ENCODE measurements at places on chromosomes 13 and 19.

- peak; percentile 94 for DNase-seq
These were observed 65.0 kb upstream of the GTF2F2 start for GRCh38 chr13:45055198-45055901.

DNA sequence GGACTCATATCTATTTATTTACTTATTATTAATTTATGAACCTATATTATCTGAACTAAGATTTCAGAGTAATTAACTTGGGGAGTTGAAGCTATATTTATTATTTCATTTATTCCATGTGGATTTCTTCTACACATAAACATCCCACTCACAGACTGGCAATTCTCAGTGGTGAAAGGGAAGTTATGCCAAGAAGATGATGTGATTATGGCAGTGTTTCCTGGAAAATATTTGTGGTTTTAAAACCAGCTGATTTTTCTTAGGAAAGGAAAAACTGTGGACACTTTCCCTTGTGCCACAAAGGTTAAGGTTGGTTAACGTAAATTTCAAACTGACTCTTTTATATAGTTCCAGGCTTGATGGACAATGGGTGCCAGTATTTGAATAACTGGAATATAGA lies 513.1 kb downstream of the SLITRK6 start:
- no peak for DNase-seq

- DNase-seq: no peak
These were observed 25.3 kb upstream of the OR10H2 start for GRCh38 chr19:15702534-15702930.

GRCh38 chr13:77409412-77409811 lies 82.5 kb upstream of the MYCBP2 start:
- no peak for DNase-seq

GRCh38 chr13:60655256-60655655 lies 258.2 kb downstream of the TDRD3 start:
- no peak for DNase-seq

DNA sequence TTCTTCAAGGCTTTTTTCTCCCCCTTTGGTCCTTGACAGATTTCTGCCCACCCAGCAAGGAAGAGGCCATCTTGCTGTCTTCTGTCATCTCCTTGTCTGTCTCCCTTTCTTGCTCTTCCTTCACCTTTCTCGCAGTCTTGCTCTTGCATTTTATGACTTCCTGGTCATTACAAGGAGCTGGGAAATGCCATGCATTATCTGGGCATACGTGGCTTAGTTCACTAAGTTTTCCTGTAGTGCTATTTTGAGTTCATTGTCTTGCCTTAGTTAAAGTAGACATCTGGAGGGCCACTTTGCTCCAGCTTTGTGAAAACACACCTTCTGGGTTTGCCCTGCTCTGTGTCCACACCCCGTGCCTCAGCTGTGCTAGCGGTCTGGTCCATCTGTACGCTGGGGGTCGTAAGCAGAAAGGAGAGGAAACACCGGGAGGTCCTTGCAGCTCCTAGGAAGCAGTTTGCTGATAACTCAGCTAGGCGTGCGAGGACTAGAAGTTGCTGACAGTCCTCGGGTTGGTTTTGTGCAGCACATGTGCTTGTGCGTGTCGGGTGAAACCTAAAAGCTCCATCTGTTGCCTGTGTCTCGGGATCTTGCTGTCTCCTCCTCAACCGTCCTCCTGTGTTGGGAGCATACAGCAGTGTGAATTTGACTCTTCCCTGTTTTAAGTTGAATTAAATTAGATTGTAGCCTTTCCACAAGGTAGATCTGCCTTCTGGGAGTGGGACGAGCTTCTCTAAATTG lies 59.4 kb downstream of the ARHGEF7 start:
- no peak for DNase-seq

DNA sequence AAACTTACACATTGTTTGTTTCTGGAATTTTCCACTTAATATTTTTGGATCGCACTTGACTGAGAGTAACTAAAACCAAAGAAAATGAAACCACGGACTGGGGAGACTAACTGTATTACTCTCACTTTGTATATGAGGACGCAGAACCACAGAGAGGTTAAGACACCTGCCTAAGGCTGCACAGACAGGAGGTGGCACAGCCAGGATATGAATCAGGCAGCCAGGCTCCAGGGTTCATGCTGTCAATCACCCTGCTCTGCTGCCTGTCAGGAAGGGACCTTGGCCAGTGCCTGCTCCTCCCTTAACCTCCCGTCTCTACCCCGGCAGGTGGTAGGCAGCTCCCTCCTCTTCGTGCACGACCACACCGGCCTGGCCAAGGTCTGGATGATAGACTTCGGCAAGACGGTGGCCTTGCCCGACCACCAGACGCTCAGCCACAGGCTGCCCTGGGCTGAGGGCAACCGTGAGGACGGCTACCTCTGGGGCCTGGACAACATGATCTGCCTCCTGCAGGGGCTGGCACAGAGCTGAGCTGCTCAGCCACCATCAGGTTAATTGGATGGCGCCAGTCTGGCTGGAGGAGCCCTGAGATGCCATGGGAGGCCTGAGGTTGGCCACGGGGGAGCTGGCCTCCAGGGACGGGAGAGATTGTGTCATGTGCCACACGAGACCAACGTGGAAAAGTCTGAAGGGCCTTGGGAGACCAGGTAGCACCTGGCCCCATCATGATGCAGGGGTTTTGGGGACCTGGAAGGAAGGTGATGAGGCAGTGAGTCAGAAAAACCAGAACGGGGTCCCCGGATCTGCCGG lies 11.0 kb downstream of the ACTMAP start:
- no peak for DNase-seq

- DNase-seq: no peak
These were observed 115.9 kb downstream of the RFC3 start for GRCh38 chr13:33933810-33934209.

DNA sequence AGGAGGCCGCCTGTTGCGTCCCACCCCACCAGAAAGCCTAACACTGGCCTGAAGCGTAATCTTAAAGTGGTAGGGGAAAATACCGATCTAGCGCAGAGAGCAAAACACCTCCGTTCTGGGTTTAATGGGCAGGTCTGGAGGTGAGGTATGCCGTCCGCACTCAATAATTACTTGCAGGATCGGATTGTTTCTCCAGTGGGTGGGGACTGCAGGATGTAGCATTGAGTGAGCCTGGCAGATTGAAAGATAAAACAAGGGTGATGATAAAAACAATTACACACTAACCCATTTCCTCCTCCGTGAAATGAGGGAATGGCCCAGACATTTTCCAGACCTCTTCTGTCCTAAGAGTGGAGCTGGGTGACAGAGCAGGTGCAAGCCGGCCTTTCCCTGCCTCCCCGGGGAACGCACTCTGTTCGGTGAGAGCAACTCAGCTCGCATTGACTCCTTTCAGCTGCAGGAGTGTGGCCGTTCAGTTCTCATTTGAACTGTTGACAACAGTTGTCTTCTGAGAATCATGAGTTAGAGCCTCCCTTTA lies 110.2 kb upstream of the DOCK9 start:
- no peak for DNase-seq

All from AG09309 (cell line).